ENCODE measurements at places on chromosomes 2 and 18.
A peak's percentile ranks its signal among the peaks of the same experiment; 100 is the strongest.

- no peak for DNase-seq
These were observed 58.2 kb downstream of the TDRD15 start for GRCh38 chr2:21181957-21182356.

- peak; percentile 0 for DNase-seq
These were observed 652.0 kb downstream of the DCC start for GRCh38 chr18:52992041-52992440.

DNA sequence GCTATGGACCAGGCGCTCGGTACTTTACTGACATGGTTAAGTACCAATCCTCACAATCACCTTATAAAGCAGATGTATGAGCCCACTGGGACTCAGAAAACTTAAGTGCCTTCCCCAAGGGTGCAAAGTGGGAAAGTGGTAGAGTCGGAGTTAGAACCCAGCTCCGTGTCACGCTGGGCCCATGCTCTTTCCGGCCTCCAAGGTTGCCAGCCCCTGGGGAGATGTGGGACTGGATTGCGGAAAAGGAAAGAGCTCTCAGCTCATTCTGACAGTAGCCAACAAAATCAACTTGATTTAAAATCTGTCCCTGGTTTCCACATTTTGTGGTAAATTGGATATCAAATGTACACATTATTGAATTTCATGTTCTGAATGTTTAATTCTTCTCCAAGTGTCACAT, 403.8 kb downstream of the DCDC2C start:
- DNase-seq: no peak

- no peak for DNase-seq
These were observed 281.7 kb upstream of the LRATD1 start for GRCh38 chr2:14350856-14351255.

- DNase-seq: no peak
These were observed 84.3 kb downstream of the MGAT5 start for GRCh38 chr2:134338208-134338607.

DNA sequence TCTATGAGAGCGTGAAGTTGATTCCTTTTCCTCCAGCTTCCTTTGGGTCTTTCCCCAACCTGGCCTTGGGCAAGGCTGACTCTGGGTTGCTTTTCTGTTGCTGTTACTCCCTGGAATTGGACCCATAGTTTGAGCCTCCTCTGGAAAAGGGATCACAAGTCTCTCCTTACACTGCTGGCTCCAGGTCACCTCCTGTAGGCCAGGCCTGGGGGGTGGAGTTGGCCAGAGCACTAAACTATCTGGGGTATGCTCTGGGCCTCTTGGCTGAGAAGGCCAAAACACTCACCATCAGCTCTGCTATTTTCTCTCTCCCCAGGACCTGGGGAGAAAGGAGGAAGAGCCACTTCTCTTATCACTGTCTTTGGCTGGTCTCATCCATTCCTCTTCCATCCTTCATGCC, 56.5 kb upstream of the NCOA1 start:
- DNase-seq: no peak

- DNase-seq: no peak
These were observed 58.2 kb upstream of the DSEL start for GRCh38 chr18:67574749-67575148.

GRCh38 chr2:45466053-45466452, 145.0 kb downstream of the SRBD1 start:
- DNase-seq: no peak

DNA sequence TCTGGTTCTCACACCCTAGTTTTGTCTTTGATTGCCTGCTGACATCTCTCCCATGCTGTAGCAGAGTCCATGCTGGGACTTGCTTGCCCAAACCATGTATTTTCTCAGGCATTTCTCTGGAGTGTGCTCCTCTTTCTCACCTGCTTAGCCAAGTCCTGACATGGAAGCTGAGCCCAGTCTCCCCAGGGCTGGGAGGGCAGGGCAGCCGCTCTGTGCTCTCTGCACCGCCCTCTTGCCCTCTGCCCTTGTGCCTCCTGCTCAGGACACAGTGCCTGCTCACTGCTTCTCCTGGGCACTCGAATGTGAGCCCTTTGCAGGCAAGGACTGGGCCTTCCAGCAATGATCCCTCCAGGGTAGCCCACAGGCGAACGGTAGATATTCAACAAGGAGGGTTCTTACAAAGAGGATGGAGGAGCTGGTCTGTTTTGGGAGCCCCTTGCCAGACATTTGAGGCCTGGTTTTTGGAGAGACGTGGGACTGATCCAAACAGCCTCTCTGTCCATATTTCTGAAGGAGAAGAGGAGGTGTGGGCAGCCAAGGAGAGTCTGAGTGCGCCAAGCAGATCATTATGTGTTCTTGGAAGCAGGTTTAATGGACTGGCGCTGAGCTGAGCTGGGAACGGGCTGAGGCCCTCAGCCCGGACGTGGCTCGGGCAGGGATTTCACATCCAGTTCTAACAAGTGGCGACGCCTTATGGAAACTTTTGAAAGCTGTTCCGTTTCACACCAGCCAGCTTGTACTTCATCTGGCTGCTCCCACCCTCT, 4.0 kb downstream of the SLC14A2 start:
- no peak for DNase-seq

- no peak for DNase-seq
These were observed 8.4 kb upstream of the NPPC start for GRCh38 chr2:231934441-231935206.

DNA sequence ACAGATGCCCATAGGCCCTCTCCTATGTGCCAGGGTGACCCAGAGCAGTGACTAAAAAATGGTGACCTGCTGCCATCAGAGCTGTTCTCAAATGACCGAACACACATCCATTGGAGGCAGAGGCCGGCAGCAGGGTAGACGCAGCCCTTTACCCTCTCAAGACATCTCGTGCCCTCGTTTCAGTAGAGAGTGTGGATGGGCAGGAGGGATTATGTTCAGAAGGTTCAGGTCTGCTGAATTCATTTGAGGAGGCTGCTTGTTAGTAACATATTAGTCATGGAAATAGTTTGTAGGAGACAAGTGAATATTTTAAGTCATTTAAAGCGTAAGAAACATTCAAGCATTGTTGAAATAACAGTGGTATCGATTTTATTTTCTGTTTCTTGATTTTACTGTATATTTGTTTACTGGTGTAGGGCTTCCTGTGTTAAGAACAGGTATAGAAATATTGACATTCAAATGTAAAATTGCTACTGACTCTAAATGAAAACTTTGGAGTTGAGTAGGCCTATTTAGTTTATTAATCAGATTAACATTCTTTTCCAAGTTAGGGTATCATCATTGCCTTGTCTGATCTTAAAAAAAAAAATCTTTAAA, 82.6 kb downstream of the ZNF532 start:
- no peak for DNase-seq

DNA sequence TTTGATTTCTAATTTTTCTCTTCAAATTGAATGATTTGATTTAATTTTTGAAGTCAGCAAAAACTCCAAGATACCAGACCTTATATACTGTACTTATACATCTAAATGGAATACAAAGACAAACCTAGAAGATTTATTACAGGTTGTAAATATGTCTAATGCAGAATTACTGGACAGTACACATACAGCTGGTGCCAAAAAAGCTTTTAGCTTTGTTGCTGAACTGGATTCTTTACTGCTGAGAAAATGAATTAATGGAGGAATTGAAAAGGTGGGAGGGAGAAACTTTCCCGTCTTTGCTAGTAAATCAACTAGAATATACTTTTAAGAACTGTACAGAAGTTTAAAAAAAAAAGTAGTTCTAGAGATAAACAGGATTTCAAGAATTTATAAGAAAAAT, 17.5 kb downstream of the C1D start:
- peak; percentile 39 for DNase-seq

GRCh38 chr2:237218756-237219155, 133.1 kb downstream of the COPS8 start:
- DNase-seq: peak; percentile 94

DNA sequence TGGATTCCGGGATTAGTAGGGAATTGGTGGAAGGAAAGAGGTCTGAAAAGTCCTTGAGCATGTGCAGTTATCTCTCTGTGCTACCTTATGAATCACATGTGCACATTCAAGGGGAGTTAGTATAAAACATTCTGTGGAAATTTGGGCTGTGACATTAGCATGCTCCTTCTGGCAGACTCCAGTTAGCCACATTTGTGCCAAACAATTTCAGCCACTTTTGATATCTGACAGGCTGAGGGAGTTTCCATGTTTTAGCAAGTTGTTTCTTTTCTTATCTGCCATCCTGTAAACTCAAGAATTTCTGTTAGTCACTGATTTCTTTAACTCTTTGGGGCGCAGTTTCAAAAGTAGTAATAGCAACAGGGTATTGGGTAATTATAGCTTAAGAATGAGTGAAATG, 28.3 kb upstream of the GYPC start:
- peak; percentile 7 for DNase-seq

DNA sequence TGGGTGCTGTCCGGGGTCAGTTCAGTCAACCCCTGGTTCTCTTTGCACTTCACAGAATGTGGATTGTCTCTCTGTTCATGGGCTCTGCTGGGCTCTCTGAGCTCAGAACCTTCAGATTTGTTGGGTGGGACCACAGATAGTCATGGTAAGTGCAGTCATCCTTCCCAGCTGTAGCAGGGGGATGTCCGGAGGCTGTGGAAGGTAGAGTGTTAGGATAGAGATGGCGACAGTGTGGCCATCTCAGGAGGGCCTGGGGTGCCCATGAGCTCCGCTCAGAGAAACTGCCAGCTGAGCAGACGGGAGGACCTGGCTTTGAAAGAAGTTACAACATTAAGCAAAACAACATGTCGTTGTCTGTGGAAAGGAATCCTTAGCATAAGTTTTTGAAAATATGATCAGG, 149.8 kb downstream of the FAM210A start:
- no peak for DNase-seq

DNA sequence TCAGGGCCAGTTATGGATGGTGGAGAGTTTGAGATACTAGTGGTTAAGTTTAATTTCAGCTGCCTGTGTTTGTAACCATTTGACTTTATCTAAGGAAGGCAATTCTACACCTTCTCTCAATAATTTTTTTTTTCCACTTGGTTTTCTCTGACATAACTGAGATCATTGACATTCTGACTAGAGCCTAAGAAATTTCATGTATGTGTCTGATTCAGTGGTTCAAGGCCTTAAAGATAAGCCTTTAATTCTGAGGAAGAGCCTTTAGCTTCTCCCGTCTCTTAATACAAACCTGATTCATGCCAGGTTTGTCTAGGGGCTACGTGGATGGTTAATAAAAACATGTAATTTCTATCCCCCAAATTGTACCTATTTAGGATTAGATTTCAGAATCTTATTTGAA, 971.4 kb downstream of the DPP10 start:
- DNase-seq: no peak

DNA sequence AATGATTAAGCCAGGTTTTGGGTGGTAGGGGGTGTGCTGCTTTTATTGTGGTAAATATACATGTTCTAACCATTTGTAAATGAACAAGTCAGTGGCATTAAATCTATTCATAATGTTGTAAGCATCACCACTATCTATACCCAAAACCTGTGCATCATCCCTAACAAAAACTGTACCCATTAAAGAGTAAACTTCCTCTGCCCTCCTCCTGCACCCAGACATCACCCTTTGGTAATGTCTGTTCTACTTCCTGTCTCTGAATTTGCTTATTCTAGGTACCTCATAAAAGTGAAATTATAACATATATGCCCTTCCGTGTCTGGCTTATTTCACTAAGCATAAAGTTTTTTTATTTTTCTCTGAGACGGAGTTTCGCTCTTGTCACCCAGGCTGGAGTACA, 14.1 kb downstream of the RIF1 start:
- no peak for DNase-seq

DNA sequence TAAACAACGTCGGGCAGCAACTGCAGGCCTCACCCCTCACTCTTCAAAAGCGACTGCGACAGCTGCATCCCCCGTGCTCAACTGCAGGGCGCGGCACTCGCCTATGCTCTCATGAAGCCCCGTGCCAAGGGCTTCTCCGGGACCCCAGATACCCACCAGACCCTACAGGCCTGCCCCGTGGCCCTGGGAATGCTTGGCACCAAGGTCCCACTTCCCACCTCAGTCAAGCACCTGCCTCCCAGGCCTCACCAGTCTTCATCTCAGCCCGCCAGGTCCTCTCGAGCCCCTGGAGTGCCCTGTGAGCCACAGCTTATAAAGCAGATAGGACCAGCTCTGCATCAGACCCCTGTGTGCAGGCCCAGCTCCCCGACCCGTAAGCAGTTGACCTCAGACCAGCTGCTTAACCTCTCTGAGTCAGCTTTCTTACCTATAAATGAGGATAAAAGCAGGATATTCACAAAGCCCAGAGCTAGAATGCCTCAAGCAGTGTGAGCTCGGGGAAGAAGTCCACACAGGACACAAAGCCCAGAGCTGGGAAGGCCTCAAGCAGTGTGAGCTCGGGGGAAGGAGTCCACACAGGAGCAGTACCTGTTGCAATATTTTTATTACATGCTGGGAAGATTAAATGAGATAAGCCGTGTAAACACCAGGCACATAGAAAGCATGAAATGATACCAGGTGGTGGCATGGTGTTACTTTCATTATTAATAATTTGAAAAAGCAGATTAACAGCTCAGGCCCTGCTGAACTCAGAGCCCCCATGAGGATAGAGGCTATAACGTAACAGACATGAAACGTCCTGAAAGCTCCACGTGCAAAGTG, 96.9 kb downstream of the HDAC4 start:
- no peak for DNase-seq

- peak; percentile 86 for DNase-seq
These were observed 105.3 kb upstream of the UGP2 start for GRCh38 chr2:63736354-63736753.

GRCh38 chr2:232571026-232571474, 20.6 kb downstream of the EIF4E2 start:
- no peak for DNase-seq

DNA sequence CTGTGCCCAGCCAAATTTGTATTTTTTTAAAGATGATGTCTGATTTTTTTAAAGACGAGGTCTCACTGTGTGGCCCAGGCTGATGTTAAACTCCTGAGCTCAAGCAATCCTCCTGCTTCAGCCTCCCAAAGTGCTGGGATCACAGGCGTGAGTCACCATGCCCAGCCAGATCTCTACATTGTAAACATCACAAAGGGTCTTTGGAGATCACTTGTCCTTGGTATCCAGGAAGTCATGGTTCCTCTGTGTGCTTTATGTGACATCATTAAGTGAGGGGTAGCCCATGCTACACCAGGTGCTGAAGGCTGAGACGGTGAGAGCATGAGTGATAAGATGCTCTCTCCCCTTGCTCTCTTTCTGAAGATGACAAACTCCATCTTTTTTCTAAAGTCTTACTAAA, 7.0 kb upstream of the NUP35 start:
- no peak for DNase-seq

DNA sequence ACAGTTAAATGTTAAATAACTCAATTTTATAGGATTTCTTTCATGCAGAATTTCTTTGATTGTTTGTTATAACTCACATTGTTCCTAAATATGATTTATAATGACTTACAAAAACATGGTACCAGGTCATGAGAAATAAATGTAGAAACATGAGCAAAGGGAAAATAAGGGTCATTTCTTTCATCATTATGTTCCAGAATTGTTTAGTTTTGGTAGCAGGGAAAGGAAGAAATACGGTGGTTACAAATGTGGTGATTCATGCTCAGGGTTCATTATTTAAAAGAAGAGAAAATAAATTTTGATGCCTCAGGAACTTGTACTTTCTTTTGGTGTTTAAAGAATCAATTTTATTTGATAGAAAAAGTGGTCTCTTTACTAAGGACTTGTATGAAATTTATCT, 4.4 kb downstream of the LYPD6B start:
- no peak for DNase-seq

GRCh38 chr2:228767196-228767595, 503.9 kb downstream of the PID1 start:
- DNase-seq: peak; percentile 45

- no peak for DNase-seq
These were observed 612.8 kb downstream of the RNF144A start for GRCh38 chr2:7530001-7530400.

All from fibroblast of upper back skin (primary cell).